Sigmoid colon (tissue), 7 donors: ENCODE measurements at places on chromosomes 7 and 10. TPM values are rescaled to one million over a fixed set of nuclear protein-coding genes. Genes with fewer than 3 reads are reported as not detected.
A peak's percentile ranks its signal among the peaks of the same experiment; 100 is the strongest.

ASAH2B gene
- 1.8 TPM for total RNA-seq

RADIL gene
- 10.8 TPM for total RNA-seq

IL6 gene
- 43.3 TPM for total RNA-seq

PNLIPRP2 gene
- not detected for total RNA-seq

KCP gene
- 0.14 TPM for total RNA-seq

STAG3 gene
- 0.36 TPM for total RNA-seq

AKR1E2 gene
- 15.5 TPM for total RNA-seq

TTYH3 gene
- total RNA-seq = 19.4 TPM

MKX gene
- 34.9 TPM for total RNA-seq

- DNase-seq = no peak
- H3K4me1 ChIP-seq = no peaks in the 10 kb centered on the region
- no peaks in the 10 kb centered on the region for H3K36me3 ChIP-seq
- H3K27me3 ChIP-seq = no peaks in the 10 kb centered on the region
- H3K4me3 ChIP-seq = no peak overlapping the region
- H3K27ac ChIP-seq = no peak overlapping the region
These were observed 119.1 kb downstream of the HIP1 start for GRCh38 chr7:75619636-75620035.

DNA sequence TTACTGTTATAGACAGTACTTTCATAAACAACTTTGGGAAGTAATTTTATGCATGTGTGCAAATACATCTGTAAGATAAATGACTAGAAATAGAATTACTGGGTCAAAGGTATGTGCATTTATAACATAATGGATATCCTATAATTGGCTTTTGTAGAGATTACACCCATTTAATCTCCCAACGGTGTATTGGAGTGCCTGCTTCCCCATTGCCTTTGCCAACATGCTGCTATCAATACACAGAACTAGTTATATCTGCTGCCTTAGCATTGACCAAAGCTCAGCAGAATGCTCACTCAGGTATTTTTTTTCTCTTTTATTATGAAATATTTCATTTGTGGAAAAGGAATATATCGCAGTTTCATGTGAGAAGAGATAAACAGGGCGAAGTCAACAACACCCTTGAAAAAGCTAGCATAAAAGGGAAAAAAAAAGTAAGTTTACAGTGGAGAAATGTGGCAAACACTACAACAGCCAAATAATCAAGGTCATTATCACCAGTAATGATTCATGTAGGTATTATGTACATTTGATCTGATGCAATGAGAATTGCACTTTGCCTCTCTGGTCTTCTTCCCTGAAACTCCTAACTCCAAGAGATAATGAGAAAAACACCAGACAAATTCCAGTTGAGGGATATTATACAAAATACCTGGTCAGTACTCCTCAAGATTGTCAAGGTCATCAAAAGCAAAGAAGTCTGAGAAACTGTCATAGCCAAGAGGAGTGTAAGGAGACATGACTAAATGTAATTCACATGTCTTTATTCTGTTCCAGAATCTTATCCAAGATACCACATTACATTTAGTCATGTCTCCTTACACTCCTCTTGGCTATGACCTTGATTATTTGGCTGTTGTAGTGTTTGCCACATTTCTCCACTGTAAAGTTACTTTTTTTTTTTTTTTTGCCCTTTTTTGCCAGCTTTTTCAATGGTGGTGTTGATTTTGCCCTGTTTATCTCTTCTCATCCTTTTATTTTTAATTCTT is 36.8 kb downstream of the MARCHF5 start:
- H3K4me1 ChIP-seq = no peaks in the 10 kb centered on the region
- no peak for DNase-seq
- H3K36me3 ChIP-seq = no peaks in the 10 kb centered on the region
- no peak overlapping the region for H3K27ac ChIP-seq
- H3K27me3 ChIP-seq = no peaks in the 10 kb centered on the region

- no peaks in the 10 kb centered on the region for H3K4me1 ChIP-seq
- no peaks in the 10 kb centered on the region for H3K36me3 ChIP-seq
- no peak for DNase-seq
- no peaks in the 10 kb centered on the region for H3K27me3 ChIP-seq
- no peak overlapping the region for H3K27ac ChIP-seq
These were observed 139.1 kb upstream of the CSTF2T start for GRCh38 chr10:51838471-51838870.

DNA sequence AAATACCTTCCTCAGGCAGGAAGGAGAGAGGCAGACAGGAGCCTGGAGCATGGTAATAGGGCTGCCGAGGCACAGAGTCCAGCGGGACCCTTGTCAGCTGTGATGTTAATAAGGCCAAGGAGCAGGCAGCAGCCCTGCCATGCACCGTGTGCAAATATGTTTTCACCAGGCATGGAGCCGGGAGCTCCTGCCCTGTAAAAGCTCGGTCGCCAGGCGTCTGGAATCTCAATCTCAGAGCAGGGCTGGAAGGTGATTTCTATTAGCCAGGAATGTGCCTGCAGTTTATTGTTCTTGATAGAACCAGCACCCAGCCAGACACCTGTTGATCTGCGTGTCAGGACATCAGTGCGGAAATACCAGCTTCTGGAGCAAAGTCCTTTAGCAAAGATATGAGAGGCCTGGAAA is 469.8 kb downstream of the GLRX3 start:
- H3K36me3 ChIP-seq = no peaks in the 10 kb centered on the region
- no peak overlapping the region for H3K4me3 ChIP-seq
- no peak for DNase-seq
- no peak overlapping the region for H3K27ac ChIP-seq
- H3K27me3 ChIP-seq = no peaks in the 10 kb centered on the region

DNA sequence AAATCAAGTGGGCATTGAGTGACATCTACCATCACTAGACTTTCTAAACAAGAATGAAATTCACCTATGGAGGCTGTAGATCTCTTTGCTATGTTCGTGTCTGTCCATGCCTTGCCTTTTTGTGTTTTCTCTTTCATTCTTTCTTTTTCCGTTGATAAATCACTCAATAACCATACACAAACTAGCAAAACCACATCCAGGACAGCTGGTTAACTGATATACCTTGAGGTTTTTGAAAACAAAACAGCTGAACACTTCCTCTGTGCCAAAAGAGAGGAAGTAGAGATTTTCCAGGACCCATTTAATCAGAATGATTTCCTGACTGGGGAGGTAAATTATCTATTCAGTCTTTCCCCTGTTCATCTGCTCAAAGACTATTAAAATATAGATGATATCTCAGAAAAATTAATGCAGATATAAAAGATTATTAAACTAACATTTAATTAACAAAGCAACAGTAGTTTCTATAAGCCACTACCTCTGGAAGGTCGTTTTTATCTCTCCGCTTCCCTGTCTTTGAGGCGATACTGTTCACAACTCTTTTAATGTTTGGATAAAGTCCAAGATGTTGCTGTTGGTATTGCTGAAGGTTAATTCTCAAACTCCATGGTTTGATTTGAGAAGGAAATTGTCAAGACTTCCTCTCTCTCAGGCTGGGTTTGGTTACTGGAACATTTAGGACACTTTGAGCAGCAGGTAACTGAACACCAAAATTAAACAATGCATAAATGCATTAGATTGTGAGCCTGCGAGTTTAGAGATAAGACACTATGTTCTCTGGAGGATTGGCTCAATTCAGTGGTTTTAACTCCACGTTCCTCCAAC is 24.4 kb upstream of the C10orf67 start:
- H3K4me1 ChIP-seq = no peaks in the 10 kb centered on the region
- no peak overlapping the region for H3K4me3 ChIP-seq
- no peak for DNase-seq
- H3K27ac ChIP-seq = no peak overlapping the region
- no peaks in the 10 kb centered on the region for H3K27me3 ChIP-seq
- H3K36me3 ChIP-seq = no peaks in the 10 kb centered on the region

DNA sequence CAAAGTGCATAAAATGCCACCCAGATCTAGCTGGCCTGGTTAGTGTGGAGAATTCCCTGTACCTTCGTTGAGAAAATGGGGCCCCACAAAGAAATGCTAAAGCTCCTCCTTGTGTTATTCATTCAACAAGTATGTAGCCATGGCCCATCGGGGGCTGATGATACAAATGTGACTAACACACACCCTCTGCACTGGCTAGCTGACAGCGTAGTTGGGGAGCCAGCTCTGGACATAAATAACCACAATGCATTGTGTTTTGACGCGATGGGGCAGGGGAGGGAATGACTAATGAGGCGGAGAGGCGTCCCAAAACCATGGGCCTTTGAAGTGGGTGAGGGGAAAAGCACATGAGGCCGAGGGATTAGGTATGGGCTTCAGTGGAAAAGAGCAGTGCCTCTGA is 28.2 kb upstream of the ASL start:
- no peak overlapping the region for H3K4me3 ChIP-seq
- H3K27me3 ChIP-seq = no peaks in the 10 kb centered on the region
- H3K4me1 ChIP-seq = peaks cover 5% of the 10 kb centered on the region
- H3K36me3 ChIP-seq = no peaks in the 10 kb centered on the region
- DNase-seq = no peak

- H3K36me3 ChIP-seq = no peaks in the 10 kb centered on the region
- no peak for DNase-seq
- no peak overlapping the region for H3K27ac ChIP-seq
- H3K4me1 ChIP-seq = peaks cover 17% of the 10 kb centered on the region
These were observed 5.0 kb downstream of the GAD2 start for GRCh38 chr10:26221541-26221940.

DNA sequence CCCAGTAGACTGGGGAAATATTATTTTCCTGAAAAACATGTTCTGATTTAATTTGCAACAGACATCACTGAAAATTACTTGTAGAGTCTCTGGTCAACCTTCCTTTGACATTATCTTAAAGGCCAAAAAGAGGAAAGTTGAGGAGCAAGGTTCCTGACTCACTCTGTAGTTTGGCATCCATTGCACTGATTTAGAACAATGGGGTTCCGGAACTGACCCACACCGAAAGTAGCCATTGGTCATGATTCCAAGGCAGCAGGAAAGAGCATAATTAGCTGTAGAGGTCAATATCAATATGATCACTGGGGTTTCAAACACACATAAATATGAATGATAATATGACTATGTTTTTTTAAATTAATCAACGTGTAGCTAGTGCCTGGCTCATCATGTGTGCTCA is 65.8 kb downstream of the DNMBP start:
- H3K4me1 ChIP-seq = no peaks in the 10 kb centered on the region
- H3K36me3 ChIP-seq = no peaks in the 10 kb centered on the region
- no peak overlapping the region for H3K27ac ChIP-seq
- no peaks in the 10 kb centered on the region for H3K27me3 ChIP-seq
- DNase-seq = no peak

GRCh38 chr7:155964543-155964942 is 152.3 kb upstream of the SHH start:
- no peak overlapping the region for H3K4me3 ChIP-seq
- H3K27ac ChIP-seq = no peak overlapping the region
- H3K36me3 ChIP-seq = no peaks in the 10 kb centered on the region
- H3K27me3 ChIP-seq = peaks cover 5% of the 10 kb centered on the region

DNA sequence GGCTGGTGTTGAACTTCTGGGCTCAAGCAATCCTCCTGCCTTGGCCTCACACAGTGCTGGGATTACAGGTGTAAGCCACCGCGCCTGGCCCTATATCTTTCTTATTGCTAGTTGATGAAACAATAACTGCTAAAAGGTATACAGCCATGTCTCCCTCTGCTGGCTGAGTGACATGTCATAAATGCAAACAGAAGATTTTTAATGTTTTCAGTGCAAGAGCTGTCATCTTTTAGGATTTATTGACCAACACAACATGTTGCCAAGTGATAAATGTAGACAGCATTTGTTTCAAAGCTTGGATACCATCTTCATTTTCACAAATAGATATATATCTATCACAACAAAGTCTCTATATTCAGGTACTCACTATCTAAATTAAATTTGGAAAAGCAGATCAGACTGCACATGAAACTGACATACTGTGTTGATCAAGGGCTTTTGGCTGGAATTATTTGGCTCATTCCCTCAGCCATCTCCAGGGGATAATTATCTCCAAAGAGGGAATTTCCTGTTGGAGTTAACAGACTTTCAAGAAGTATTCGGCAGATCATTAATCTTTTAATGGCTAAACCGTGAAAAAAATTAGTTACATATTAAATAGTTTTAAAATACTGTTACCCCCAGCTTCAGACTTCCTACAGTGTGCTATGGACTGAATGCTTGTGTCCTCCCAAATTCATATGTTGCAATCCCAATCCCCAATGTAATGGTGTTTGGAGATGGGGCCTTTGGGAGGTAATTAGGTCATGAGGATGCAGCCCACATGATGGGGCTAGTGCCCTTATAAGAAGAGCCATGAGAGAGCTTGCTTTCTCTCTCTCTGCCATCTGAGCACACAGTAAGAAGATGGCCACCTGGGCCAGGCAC is 41.3 kb upstream of the SRPK2 start:
- H3K27ac ChIP-seq = no peak overlapping the region
- no peak for DNase-seq

- peaks cover 16% of the 10 kb centered on the region for H3K36me3 ChIP-seq
- no peak overlapping the region for H3K4me3 ChIP-seq
- no peaks in the 10 kb centered on the region for H3K27me3 ChIP-seq
- no peak overlapping the region for H3K27ac ChIP-seq
- H3K4me1 ChIP-seq = no peaks in the 10 kb centered on the region
- DNase-seq = no peak
These were observed 91.8 kb downstream of the RGS10 start for GRCh38 chr10:119450606-119451299.

DNA sequence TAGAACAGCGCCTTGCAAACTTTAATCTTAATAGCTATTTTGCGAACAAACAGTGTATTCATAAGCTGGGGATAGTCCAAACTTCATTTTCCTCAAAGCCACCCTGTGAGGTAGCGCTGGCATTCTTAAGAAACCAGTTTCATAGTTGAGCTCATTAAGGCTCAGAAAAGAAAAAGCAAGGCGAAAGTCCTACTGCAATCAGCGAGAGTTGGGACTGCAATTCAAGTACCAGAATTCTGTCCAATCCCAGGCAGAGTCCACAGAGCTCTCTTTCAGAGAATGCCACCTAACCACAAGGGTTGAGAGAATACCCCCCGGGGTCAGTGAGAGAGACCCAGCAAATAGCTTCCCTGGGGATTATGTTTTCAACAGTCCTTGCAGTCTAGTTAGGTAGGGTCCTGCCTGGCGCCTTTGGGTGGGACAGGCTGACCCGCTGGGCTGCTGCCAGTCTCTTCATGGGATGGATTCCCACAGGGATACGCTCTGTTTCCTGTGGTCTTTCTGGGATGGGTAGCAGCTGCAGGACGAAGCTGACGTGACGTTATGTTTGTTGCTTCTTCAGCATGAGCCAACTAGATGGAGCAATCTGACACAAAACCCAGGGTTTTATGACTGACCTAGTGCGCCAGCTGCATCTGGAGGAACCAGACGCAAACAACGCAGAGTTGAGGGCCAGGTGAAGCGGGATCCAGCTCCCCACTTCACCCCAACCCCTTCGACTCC is 16.0 kb downstream of the BMPER start:
- DNase-seq = peak; percentile 74
- no peaks in the 10 kb centered on the region for H3K4me1 ChIP-seq
- no peaks in the 10 kb centered on the region for H3K36me3 ChIP-seq
- no peak overlapping the region for H3K27ac ChIP-seq
